Stimulated activated CD8-positive, alpha-beta memory T cell treated with anti-CD3 and anti-CD28 coated beads, Interleukin-7, amount 100 ng/mL, for 1 hour (primary cell): ENCODE measurements at places on chromosomes 3 and 15.

DNA sequence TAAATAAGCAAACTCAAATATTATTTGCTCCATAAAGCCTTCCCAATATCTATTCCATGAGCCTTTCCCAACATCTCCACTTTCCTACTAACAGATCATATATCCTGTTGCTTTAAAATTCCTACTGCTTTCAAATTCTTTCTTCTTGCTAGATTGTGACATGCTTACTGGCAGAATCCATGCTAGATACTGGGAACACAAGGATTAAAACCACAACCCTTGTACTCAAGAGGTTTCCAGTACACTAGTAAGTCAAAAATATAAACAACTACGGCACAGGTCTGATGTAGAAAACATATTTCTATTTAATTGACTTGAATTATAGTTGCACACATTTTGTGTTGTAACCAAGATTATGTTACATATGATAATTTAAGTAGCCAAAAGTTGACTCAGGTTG lies 275.0 kb downstream of the ZBTB20 start:
- DNase-seq, result no peak

DNA sequence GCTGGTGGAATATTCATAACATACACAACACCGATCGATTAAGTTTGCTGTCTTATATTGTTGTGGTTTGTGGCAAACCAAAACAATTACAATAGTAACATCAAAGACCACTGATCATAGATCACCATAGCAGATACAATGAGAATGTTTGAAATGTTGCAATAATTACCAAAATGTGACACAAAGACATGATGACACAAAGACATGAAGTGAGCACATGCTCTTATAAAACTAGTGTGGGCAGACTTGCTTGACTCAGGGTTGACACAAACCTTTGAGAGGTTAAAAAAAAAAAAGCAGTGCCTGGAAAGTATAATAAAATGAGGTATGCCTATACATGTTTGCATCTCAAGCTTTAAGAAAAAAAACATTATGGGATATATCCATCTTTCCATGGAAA lies 130.3 kb downstream of the NR1I2 start:
- DNase-seq, result no peak

GRCh38 chr3:69082805-69083204 lies 1.9 kb upstream of the ARL6IP5 start:
- DNase-seq, result no peak

DNA sequence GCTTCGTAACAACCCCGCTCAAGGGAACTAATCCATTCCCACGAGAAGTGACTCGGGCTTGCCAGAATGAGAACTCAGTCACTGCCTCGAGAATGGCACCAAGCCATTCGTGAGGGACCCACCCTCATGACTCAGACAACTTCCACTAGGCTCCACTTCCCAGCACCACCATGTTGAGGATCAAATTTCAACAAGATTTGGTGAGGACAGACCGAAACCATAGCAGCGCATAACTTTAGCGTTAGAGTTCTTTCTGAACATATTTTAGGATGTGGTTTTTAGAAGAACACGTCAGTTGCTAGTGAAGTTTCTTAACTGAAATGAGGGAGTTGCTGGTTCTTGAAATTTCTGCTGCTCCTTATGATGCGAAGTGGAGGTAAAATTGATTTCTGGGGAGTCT lies 13.5 kb downstream of the PTPRG start:
- no peak for DNase-seq

DNA sequence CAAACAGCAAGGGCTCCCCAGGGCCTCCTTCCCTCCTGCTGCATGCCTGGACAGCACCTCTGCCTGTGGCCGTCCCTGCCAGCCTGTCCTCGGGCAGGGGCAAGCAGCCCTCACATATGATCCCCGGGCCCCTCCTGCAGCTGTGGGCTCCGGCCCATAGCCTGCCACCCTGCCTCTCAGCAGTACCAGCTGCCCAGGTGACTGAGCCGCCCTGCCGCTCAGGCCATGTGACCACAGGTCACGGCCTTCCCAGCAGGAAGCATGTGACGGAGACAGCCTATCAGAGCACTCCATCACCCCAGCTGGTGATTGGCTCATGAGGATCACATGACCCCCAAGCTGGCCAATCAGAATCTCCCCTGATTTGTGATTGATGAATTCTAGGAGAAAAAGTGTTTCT lies 23.9 kb downstream of the ALDH1L1 start:
- no peak for DNase-seq

DNA sequence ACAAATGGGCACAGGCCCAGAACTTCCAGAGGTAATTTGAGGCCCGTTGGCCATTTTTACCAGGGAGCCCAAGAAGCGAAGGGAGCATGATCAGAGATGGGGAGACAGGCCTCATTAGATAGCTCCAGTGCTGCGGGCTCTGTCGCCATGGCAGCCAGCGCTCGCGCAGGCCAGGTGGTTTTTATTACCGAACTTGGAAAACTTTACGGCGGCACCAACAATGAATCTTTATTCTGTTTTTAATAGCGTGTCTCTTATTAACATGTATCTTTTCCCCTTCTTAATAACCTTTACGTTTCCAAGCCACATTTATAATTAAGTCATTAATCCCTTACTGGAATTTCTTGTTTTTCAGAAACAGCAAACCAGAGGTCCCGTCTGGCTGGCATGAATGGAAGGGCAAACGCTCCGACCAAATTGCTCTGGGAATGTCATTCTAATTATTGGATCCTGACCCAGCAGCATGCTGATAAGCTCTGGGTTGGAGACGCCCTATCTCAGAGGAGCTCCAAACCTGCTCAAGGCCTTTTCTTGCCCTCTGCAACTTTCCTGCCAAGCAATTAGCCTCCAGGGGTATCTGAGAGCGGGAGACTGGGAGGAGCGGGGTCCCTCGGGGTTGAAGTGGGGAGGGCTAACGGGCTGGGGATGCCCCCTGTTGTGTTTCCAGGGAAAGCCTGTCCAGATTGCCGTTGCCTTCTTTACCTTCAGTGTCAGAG lies 256.4 kb downstream of the TLE3 start:
- DNase-seq, result no peak
